ENCODE measurements at places on chromosomes 5 and 9. TPM values are rescaled to one million over a fixed set of nuclear protein-coding genes. Genes with fewer than 3 reads are reported as not detected.

The ZNF366 gene
- total RNA-seq, result 3.2 TPM

The LRRTM2 gene
- 1.2 TPM for total RNA-seq

The JAKMIP2 gene
- total RNA-seq, result 0.49 TPM

The UTP15 gene
- total RNA-seq, result 20.9 TPM

The MTRR gene
- 33.1 TPM for total RNA-seq

The TICAM2 gene
- 0.98 TPM for total RNA-seq

DNA sequence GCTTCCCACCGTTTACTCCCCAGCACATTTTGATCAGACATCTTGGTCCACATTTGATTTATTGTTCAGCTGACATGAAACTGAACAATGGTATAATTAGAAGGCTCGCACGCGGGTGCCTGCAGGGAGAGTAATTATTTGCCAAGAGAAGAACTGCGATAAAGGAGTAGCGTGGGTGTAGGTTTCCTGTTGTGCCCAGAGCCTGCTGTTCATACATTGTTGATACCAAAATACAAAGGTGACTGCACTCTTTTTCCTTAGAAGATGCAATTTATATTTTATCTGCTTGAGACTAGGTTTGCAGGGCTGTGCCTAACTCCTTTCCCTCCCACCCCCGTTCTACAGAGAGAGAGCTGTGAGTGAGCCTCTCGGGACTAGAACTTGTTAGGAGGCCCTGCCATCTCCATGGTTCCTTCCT lies 241.8 kb upstream of the MSX2 start:
- DNase-seq, result no peak
- H3K4me1 ChIP-seq, result no peaks in the 10 kb centered on the region
- no peaks in the 10 kb centered on the region for H3K27me3 ChIP-seq
- H3K36me3 ChIP-seq, result no peaks in the 10 kb centered on the region

DNA sequence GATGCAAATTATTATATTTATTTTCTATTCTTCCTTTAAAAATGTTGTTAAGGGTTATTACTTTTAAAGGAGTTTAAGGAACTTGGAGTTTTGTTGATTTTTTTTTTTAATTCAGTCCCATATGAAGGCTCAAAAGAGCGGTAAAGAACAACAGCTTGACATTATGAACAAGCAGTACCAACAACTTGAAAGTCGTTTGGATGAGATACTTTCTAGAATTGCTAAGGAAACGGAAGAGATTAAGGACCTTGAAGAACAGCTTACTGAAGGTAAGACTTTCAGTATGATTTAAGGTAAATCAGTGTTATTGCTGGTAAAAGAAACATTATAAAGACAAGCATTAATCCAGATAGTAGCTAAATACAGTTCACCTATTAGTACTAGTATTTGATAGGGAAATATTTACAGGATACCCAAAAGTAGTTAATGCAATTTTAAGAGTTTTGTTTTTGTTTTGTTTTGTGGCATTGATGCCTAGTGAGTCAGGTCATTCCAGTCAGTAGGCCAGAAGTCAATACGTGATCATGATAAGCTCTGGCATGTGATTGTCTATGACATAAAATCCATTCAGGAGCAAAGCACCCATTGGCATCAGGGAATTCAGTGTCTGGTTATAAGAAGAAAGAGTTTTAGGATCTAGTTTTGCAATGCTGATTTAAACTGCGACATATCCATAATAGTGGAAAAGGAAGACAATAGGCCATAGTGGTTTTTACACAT lies 49.2 kb downstream of the CNTRL start:
- peaks cover 19% of the 10 kb centered on the region for H3K4me1 ChIP-seq
- no peak for DNase-seq
- H3K4me3 ChIP-seq, result no peak overlapping the region
- peaks cover 9% of the 10 kb centered on the region for H3K36me3 ChIP-seq
- no peak overlapping the region for H3K27ac ChIP-seq

- H3K27me3 ChIP-seq, result no peaks in the 10 kb centered on the region
- DNase-seq, result no peak
- no peaks in the 10 kb centered on the region for H3K4me1 ChIP-seq
- H3K27ac ChIP-seq, result no peak overlapping the region
These were observed 221.3 kb downstream of the GRIA1 start for GRCh38 chr5:153711755-153712154.

GRCh38 chr9:129863059-129863690 lies 27.9 kb downstream of the USP20 start:
- DNase-seq, result no peak
- H3K4me1 ChIP-seq, result no peaks in the 10 kb centered on the region
- H3K36me3 ChIP-seq, result peaks cover 46% of the 10 kb centered on the region
- H3K27me3 ChIP-seq, result no peaks in the 10 kb centered on the region

DNA sequence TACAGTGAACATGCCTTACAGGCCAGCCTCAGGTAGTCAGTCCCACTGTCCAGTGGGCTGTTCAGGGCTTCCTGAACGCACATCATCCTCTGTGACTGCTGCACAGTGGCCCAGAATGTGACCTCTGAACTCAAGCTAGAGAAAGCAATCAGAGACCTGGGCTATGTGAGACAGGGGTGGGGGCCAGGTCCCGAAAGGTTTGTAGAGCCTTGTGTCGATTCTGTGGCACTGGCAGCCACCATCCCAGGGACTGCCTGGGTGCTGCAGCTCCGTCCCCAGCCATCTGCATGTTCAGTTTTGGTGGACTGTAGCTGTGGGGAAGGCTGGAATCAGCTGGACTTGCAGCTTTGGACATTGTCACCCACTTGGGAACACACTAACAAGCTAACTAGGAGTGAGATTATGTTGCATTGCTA lies 47.7 kb downstream of the MVB12B start:
- H3K27ac ChIP-seq, result no peak overlapping the region
- peaks cover 17% of the 10 kb centered on the region for H3K4me1 ChIP-seq
- DNase-seq, result no peak
- no peaks in the 10 kb centered on the region for H3K27me3 ChIP-seq
- H3K4me3 ChIP-seq, result no peak overlapping the region

DNA sequence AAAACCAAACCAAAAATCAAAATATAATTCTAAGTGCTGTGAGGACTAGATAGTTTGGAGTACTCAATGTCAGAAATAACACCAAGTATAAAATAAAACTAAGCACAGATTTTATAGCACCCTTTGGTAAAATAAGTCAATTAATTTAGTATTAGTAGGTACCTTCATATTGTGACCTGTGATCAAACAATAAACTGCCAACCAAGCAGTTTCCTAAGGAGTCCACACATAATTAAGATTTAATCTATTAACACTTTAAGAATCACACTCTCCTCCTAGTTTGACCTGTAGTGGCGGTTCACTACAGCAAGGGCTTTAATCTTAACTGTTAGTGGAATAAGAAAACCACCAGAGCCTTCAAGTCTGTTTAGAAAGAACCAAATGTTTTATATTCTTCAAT lies 2.8 kb downstream of the HNRNPK start:
- H3K4me3 ChIP-seq, result no peak overlapping the region
- peaks cover 55% of the 10 kb centered on the region for H3K4me1 ChIP-seq
- no peaks in the 10 kb centered on the region for H3K36me3 ChIP-seq
- DNase-seq, result no peak

DNA sequence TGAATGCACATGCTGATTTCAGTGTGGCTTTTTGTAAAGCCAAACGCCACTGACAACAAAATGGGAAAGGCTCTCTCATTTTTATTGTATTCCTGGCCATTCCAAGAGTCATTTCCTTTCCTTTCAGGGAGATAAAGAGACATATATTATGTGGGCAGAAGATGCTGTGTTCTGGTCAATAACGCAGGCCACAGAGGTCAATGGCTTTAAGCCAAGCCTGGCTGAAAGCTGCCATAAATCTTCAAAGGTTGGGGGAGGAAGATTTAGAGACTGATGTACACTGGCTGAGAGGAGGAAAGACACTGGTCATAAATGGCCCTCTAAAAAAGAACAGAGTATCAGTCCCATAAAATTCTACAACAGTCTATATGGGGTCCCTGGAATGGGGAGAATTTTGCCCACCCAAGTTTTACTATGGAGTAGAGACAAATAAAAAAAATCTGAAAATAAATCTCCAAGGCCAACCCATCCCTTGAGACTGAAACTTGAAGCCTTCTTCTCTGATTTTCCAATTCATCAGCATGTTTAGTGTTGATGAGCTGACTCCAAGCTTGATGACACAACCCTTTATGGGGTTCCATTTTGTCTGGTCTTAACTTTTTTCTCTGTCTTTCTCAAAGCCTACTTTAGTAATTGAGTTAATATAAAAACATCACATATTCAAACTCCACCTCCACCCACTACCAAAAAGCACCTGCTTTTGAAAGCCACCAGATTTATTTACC lies 152.1 kb upstream of the SLC24A2 start:
- H3K4me1 ChIP-seq, result no peaks in the 10 kb centered on the region
- no peak for DNase-seq
- no peak overlapping the region for H3K27ac ChIP-seq
- no peaks in the 10 kb centered on the region for H3K27me3 ChIP-seq
- no peak overlapping the region for H3K4me3 ChIP-seq
- H3K36me3 ChIP-seq, result no peaks in the 10 kb centered on the region

GRCh38 chr9:100426530-100427365 lies at the start of gene MSANTD3:
Gene MSANTD3, plus strand, starts transcription at chr9:100427143. Its CDS starts 14,796 bp downstream, at chr9:100441939.
- no peaks in the 10 kb centered on the region for H3K27me3 ChIP-seq
- H3K4me1 ChIP-seq, result peaks cover 34% of the 10 kb centered on the region
- H3K36me3 ChIP-seq, result no peaks in the 10 kb centered on the region
- peak within 1 kb of the TSS; percentile 93 for H3K27ac ChIP-seq
- no peak for DNase-seq
- peak within 1 kb of the TSS; percentile 96 for H3K4me3 ChIP-seq

GRCh38 chr5:33305572-33305971 lies 135.2 kb upstream of the TARS1 start:
- H3K27me3 ChIP-seq, result no peaks in the 10 kb centered on the region
- DNase-seq, result no peak
- no peak overlapping the region for H3K4me3 ChIP-seq

GRCh38 chr9:5643005-5643624 lies 14.2 kb downstream of the RIC1 start:
- H3K4me3 ChIP-seq, result no peak overlapping the region
- DNase-seq, result no peak
- no peaks in the 10 kb centered on the region for H3K36me3 ChIP-seq
- H3K27me3 ChIP-seq, result no peaks in the 10 kb centered on the region
- H3K27ac ChIP-seq, result no peak overlapping the region
- H3K4me1 ChIP-seq, result peaks cover 11% of the 10 kb centered on the region

GRCh38 chr5:116989995-116990394 lies 415.4 kb upstream of the SEMA6A start:
- no peaks in the 10 kb centered on the region for H3K36me3 ChIP-seq
- DNase-seq, result no peak
- no peak overlapping the region for H3K27ac ChIP-seq
- H3K4me3 ChIP-seq, result no peak overlapping the region

DNA sequence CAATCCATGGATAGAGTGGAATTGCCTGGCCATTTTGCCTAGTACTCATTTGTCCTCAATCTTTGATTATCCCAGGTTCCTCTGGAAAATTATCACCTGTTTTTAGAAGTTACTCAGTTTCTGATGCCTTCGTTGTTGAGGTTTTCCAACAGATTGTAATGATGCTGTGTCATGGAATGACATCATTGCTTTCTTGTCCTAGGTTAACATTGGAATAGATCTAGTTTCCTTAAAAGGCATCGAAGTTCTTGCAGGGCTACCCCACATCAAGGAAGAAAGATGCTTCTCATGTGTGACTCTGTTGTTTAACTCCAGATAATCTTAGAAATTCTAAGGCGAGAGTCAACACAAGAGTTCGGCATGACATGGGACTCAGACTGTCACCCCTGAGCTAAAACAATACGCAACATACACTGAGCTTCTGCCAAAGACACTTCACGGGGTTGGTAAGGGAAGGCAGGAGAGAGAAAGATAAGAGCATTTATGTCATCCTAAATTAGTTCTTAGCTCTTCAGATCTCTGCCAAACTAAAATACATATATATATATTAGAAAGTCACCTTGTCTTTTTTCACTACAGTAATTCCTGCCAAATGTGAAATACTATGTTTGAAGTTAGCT lies 293.2 kb upstream of the WWC1 start:
- H3K36me3 ChIP-seq, result no peaks in the 10 kb centered on the region
- no peaks in the 10 kb centered on the region for H3K27me3 ChIP-seq
- no peak overlapping the region for H3K27ac ChIP-seq
- no peak overlapping the region for H3K4me3 ChIP-seq
- no peak for DNase-seq

DNA sequence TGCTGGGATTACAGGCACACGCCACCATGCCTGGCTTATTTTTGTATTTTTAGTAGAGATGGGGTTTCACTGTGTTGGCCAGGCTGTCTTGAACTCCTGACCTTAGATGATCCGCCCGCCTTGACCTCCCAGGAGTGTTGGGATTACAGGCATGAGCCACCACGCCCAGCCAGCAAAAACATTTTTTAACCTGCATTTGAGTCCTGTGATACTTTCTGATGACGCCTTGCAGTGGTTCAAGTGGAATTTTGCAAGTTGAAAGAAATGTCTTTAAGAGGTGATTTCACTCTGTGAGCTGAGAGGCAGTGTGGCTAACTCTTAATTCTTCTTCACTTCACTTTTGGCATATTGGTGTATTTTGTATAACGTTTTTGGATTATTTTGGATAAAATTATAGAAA lies 9.1 kb downstream of the ANP32B start:
- no peaks in the 10 kb centered on the region for H3K27me3 ChIP-seq
- H3K4me3 ChIP-seq, result no peak overlapping the region
- peaks cover 13% of the 10 kb centered on the region for H3K36me3 ChIP-seq
- no peak overlapping the region for H3K27ac ChIP-seq
- peaks cover 58% of the 10 kb centered on the region for H3K4me1 ChIP-seq

All from vagina (tissue), 2 donors.